ENCODE measurements at places on chromosomes 13 and 19.

- DNase-seq, result no peak
Measured at GRCh38 chr13:99266827-99267226, 8.6 kb upstream of the GPR18 start.

DNA sequence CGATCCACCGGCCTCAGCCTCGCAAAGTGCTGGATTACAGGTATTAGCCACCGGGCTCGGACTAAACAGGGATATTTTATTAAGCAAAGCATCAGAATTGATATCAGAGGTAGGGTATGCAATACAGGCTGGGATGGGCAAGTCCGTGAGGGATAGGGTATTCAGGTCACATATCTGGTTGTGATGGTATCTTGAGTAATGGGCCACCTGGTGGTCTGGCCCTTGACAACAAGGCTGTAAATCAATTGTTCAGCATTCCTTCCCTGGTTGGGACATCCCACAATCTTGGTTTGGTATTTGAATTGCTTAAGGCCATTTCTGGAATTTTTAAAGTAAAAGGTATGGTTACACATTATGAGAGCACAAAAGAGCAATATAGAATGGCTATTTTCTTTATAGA, 1588.0 kb downstream of the SLITRK1 start:
- no peak for DNase-seq

- DNase-seq, result no peak
Measured at GRCh38 chr19:3346677-3347353, 19.6 kb upstream of the NFIC start.

DNA sequence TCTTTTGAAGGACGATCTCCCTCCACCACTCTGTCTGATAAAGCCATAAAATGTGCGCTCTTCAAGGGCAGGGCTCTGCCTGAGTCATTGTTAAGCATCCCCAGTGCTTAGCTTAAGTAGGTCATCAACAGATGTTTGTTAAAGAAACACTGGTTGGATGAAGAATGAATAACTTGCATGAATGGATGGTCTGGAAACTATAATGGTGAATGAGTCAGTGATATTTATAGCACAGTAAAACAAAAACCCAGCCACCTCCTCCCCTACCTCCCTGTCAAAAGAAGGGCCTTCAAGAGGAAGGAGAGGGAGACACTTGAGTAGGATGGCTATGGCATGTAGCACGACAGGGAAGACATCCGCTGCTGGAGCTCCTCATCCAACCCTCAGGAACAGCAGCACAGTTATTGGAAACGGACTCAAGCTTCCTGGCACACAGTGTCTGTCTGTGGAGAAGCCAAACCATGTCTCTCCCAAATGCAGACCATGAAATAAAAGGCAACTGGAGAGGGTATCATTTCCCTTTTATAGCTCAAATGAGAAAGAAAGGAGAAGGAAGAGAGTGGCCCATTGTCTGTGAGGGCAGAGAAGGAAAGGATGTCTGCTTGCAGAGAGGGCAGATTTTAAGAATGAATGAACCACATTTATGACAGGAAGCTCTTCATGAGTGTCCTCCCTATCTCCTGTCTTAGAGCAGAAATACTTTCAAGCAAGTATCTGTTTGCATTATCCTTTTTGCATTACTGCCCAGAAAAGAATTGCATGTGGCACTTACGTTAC, 183.5 kb upstream of the UBL3 start:
- no peak for DNase-seq

DNA sequence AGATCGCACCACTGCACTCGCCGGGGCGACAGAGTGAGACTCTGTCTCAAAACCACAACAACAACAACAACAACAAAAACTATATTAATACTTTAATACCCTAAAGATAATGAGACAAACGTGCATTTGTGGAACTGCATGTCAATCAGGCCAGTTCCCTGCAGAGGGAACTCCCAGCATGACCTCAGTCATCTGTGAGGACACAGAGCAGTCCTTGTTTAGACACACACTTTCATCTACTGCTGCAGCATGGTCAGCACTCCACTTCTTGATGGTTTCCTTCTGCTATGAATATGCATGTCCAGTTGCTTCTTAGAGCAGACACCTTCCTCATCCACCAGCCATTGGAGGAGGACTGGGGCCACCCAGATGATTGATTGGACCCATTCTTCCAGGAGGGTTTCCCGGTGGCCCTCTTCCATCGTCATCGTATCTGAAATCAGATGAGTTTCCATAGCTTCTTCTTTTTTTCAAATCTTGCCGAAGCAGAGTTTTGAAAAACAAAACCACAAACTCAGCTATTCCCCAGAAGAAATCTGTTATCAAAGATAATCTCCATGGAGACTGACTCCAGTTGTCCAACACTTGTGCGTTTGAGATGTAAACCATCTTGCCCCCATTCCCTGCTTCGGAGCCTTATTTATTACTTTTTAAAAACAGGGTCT, 26.5 kb downstream of the ZNF607 start:
- no peak for DNase-seq

Data from activated CD4-positive, alpha-beta T cell treated with anti-CD3 and anti-CD28 coated beads for 48 hours (primary cell).